ENCODE measurements at places on chromosomes 6 and 20. TPM values are rescaled to one million over a fixed set of nuclear protein-coding genes. Genes with fewer than 3 reads are reported as not detected.

- DNase-seq: no peak
Observed at GRCh38 chr6:33790379-33790778, 1.4 kb upstream of the LEMD2 start.

DNA sequence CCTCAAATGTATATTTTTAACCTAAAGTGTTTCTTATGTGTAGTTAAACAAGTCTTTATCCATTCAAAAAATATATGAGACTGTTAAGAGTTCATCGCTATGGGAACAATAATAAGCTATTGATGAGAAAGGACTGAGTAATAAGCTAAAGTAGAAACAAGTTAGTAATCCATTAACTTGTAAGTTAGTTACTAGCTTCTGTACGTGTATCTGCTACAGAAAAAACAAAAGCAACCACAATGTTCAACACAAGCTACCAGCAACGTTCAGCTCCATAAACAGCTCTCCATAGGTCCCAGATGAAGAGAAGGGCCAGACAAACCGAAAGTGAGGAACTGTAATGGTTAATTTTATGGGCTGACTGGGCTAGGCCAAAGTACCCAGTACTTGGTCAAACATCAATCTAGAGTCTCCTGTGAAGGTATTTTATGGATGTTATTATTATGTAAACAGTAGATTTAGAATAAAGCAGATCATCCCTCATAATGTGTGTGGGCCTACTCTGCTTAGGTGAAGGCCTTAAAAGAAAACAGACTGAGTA, 33.8 kb upstream of the FAM135A start:
- DNase-seq: no peak

DNA sequence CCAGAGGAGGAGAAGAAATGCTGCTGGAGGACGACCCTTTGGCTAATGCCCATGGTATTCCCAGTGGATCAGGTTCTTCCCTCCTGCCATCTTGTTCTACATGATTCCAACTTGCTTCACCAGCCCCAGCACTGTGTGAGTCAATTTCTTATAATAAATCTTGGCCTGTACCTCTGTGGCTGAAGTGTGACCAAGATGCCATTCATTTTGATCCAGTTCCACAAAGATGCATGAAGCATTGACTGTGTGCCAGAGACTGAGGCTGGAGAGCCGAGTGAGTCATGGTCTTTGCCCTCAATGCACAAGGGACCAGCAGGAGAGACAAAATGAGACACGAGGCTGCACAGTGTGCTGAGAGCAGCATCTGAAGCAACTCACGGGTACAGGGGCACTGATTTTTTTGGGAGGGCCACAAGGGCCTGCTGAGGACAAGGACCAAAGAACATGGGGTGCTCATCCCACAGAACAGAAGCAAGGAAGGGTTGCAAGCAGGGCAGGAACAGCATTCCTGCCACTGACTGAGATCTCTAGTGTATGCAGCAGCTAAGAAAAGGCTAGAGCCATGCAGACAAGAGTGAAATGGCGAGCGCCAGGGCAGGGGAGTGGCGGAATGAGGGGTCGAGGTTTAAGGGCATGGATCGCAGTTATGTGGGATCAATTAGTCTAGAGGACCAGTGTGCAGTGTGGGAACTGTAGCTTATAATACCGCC, 207.0 kb downstream of the THBS2 start:
- peak; percentile 35 for DNase-seq

DNA sequence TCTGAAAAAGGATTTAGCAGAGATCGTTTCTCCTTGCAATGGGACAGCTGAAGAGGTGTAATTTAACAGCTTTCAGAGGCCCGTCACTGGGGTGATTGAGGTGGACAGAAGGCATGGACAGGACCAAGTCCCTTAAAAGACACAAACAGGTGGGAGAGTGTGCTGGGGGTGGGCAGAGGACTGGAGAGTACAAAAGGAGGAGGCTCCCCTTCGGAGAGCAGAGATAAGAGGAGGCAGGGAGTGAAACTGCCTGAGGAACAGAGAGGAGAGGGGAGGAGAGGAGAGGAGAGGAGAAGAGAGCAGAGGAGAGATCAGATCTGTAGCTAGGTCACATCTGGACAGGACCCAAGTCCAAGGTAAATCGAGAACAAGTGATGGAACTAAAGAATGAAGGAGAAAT, 48.6 kb upstream of the PKHD1 start:
- peak; percentile 65 for DNase-seq

DNA sequence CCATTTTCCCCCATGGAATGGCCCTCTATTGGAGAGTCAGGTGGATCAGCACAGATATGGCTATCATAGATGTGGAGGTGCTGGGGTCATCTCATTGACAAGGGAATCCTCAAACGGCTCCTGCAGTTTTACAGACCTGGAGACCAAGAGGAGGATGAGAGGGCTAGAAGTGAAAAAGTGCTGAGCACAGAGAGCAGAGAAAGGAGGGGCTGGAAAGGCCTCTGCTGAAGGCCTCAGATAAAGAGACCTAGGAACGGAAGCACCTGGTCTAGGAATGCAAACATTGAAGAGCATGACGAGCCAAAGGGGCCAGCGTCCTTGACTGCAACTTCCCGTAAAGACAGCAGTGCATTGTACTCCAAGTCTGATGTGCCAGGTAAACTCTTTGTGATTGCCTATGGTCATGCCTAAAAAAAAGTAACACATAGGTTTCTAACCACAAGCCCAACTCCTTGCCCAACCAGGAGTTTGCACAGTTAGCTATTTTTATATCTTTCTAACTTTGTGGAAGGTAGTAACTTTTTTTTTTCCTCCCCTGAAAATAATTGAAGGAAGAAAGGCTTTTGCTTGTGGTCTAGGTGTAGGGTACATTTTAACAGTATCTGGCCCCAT, 15.2 kb downstream of the RSPH4A start:
- no peak for DNase-seq

- no peak for DNase-seq
Observed at GRCh38 chr6:34714663-34715062, 18.1 kb upstream of the ILRUN start.

DNA sequence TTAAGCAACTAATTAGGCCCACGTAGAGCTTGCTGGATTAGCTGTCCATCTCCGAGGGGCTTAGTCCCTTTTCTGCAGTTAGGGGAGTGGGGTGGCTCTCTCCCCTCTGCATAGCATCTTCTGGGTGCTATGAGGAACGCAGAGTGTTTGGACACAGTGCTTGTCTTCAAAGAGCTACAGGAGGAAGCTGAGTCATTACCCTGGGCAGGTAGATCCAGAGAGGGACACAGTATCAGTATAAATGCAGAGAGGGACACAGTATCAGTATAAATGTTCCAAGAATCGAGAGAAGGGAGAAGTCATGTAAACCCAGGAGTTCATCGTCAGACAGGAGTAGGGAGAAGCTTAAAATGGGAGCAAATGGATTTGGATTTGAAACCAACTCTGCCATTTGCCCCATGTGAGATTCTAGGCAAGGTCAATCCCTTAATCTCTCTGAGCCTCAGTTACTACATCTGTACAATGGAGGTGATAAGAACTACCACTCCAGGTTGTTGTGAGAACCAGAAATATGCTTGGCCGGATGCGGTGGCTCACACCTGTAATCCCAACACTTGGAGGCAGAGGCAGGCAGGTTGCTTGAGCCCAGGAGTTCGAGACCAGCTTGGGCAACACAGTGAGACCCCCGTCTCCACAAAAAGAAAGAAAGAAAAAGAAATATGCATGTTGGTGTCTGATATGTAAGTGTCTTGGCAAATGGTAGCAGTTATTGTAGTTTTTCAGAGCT, 5.5 kb upstream of the GHRH start:
- DNase-seq: no peak

GRCh38 chr20:3545401-3545925, 74.6 kb downstream of the ATRN start:
- no peak for DNase-seq

GRCh38 chr6:170421921-170422320, 115.4 kb downstream of the FAM120B start:
- DNase-seq: no peak

GRCh38 chr20:37911838-37912281, 8.9 kb downstream of the VSTM2L start:
- no peak for DNase-seq

GRCh38 chr6:2157441-2158127, 87.8 kb downstream of the GMDS start:
- no peak for DNase-seq

DNA sequence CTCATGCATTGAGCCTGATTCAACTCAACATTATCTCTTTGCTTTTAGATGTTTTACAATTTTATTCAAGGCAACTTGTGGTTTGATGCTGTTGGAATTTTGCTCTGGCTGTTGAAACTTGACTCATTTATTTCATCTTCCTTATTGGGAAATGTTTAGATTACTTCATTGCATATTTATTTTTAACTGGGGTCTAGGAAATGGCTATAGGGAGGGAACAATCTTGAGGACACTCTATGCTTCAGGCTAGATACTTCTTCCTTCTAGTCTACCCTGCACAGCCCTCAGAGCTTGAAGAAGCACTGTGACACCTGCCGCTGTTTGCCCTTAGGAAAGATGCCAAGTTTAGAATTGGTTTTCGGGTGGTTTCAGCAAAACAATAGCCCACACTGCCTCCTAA, 183.4 kb downstream of the ADGRG6 start:
- no peak for DNase-seq

DNA sequence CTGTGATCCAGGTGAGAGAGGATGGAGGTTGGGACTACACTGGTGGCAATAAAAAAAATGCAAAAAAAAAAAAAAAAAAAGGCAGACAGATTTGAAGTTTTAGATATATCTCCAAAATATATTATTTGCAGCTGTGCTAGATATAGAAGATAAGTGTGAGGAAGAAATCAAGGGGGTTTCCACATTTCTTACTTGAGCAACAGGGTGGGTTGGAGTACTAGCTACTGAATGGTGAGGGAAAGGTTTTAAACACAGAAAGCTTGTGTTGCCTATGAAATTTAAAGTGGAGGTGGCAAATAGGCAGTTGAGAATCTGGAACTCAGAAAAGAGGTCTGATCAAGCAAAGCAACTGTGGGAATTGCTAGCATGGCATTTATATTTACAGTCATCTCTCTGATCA, 59.9 kb upstream of the GNRH2 start:
- no peak for DNase-seq

DNA sequence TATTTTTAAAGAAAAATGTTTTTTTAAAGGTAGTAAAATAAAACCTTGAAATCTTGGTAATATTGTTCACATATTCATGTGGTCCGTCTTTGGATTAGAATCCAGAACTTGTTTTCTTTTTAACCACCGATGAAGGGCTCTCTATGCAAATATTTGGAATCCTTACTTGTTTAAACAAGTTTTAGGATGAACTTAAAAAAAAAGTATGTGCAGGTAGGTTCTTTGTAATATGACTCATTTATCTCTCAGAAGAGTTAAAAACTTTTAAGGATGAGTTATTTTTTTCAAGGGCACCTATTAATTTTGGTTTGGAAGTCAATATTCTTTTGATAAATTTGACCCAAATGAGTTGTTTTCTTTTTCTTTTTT, 8.9 kb downstream of the DSP start:
- DNase-seq: no peak

- DNase-seq: no peak
Observed at GRCh38 chr6:15875797-15876196, 213.0 kb upstream of the DTNBP1 start.

GRCh38 chr6:114997813-114998292, 655.0 kb upstream of the HS3ST5 start:
- no peak for DNase-seq

DNA sequence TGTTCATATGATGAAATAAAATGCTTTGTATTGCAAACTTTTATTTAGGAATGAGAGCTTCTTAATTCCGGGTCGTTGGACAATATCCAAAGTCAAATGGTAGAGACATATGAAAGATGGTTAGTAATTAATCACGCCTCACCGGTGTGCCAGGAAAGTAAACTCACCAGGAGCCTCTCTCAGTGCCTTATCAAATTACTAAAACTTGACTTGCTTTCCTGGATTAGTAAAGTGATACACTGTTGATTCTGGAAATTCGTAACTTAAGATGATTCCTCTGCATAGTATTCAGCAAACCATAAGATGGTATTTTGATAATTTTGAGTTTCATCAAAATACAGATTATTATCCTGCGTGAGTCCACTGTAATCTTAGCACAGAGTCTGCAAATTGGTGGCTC, 115.2 kb downstream of the PAX1 start:
- DNase-seq: no peak

DNA sequence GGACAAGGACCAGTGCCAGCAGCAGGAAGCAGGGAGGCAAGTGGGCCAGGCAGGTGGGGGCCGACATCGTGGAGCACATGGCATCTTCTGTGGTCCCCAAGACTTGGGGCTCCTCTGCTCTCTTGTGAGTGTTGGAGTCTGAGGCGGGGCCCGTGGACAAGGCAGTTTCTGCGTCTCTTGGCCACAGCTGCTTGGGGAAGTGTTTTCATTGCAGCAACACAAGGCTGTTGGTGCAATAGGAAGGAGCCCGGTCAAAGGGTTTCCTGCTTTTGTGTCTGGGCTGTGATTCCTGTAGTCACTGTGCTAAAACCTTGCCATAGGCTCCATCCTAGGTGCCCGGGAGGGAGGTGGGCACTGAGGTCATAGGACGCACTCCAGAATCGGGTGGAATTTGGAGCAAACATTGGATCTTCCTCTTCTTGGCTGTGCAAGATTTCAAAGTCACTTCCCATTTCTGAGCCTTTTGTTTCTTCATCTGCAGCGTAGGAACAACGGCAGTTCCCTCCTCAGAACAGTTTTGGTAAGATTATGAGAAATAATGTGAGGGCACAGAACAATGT, at the start of gene SIRPB2:
TSS of gene SIRPB2 (minus strand) at position 140 of the 560 bp plus-strand sequence. CDS start at position 79, 61 bp downstream.
- peak; percentile 41 for DNase-seq

Gene TAGAP
- total RNA-seq: 0.25 TPM

Gene PYGB
- 13.6 TPM for total RNA-seq

Gene CNR1
- 4.9 TPM for total RNA-seq

Gene CDSN
- total RNA-seq: not detected

Gene GABRR1
- 0.25 TPM for total RNA-seq

Gene PKIB
- 1.1 TPM for total RNA-seq

Gene ERMARD
- total RNA-seq: 9.0 TPM
